Activated CD4-positive, alpha-beta T cell treated with anti-CD3 and anti-CD28 coated beads for 36 hours (primary cell): ENCODE measurements at places on chromosomes 13 and 19. TPM values are rescaled to one million over a fixed set of nuclear protein-coding genes. Genes with fewer than 3 reads are reported as not detected.

The PGPEP1 gene
- total RNA-seq: 20.0 TPM

The PLPP2 gene
- 0.42 TPM for total RNA-seq

The RPL18 gene
- total RNA-seq: 2,191 TPM

- H3K27ac ChIP-seq: no peak overlapping the region
- no peaks in the 10 kb centered on the region for H3K27me3 ChIP-seq
- H3K4me1 ChIP-seq: no peaks in the 10 kb centered on the region
- no peak overlapping the region for H3K4me3 ChIP-seq
Measured at GRCh38 chr13:63671296-63671695, 2255.6 kb upstream of the PCDH20 start.

DNA sequence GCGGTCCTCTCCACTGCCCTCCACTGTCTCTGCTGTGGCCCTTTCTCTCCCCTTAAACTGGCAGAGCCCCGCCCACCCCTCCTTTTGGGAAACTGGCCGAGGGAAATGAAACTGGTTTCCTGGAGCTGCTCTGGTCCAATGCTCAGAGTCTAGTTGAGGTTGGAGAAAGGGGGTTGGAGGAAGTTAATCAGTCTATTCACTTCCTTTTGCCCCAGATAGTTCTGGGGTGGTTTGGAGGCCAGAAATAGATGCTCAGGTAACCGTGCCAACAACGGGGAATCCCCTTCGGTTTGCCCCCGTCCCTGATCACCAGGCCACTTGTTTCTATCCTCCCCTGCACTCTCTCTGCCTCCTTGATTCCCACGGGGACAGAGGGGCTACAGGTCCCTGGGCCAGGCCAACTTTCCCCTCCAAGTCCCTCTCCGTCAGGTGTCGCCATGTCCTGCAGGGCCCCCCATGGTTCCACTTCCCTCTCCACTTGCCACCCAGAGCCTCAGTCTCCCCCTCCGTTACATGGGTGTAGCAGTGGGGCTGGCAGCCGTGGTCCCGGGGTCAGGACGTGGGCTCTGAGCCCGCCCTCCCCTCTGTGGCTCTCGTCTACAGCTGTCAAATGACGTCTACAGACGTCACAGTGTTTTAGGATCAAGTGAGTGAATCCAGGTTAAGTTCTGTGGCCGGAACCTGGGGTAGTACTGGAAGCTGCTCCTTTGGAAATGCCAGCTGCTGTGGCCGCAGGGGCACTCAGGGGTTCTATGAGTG is at the start of gene IL4I1:
TSS of gene IL4I1 (minus strand) at position 25 of the 759 bp plus-strand sequence. CDS start 727 bp downstream, outside the sequence.
- peak within 1 kb of the TSS; percentile 95 for H3K27ac ChIP-seq
- no peaks in the 10 kb centered on the region for H3K27me3 ChIP-seq
- H3K36me3 ChIP-seq: no peaks in the 10 kb centered on the region

- no peak for DNase-seq
- H3K4me3 ChIP-seq: no peak overlapping the region
- no peaks in the 10 kb centered on the region for H3K4me1 ChIP-seq
- H3K36me3 ChIP-seq: no peaks in the 10 kb centered on the region
Measured at GRCh38 chr13:30601836-30602235, 15.9 kb upstream of the USPL1 start.

- peaks cover 29% of the 10 kb centered on the region for H3K27me3 ChIP-seq
- H3K4me3 ChIP-seq: no peak overlapping the region
- no peak for DNase-seq
- H3K27ac ChIP-seq: no peak overlapping the region
- H3K4me1 ChIP-seq: no peaks in the 10 kb centered on the region
- no peaks in the 10 kb centered on the region for H3K36me3 ChIP-seq
Measured at GRCh38 chr19:50876456-50876855, 3.2 kb downstream of the KLK2 start.

DNA sequence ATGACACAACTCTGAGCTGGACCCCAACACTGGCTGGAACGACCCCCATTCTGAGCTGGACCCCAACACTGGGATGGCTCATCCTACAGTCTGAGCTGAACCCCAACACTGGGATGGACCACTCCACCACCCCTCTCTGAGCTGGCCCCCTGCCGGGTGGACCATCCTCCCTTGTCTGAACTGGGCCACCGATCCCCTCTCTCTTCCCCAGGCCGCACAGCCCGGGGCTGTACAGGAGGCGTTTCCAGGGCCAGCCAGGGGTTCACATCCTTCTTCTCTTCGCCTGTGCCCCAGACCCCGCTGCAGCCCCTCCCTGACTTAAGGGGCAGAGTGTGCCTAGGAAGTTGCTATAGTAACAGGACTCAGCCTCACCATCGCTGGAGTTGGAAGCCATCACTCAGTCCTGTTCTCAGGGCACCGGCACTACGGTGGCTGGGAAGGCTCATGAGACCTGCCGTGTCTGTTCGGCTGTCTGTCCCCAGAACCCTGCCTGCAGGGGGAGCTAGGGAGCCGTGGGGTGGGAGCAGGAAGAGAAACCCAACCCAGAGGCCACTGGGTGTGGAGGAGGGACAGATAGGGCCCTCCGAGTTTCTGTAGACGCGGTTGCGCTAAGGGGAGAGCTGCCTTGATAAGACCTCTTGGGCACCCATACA is 3.7 kb downstream of the PRKACA start:
- peak; percentile 79 for DNase-seq
- H3K27ac ChIP-seq: no peak overlapping the region
- H3K4me3 ChIP-seq: peak overlapping the region; percentile 28
- H3K36me3 ChIP-seq: no peaks in the 10 kb centered on the region
